ENCODE measurements at places on chromosomes 3 and 15.

DNA sequence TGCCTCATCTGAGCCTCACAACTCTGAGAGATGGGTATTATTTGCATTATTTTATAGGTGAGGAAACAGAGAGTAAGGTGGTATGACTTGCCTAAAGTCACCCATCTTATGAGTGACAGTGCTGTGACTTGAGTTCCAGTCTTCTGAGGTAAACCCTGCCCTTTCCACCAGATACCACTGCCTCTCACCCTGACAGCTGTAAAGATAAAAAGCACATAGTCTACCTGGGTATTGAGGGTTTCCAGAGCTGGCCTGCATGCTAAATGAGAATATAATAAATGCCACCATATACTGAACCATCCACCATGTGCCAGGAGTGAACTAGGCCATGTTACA is 25.6 kb downstream of the RASGRP1 start:
- no peak for DNase-seq

GRCh38 chr3:106333911-106334618 is 465.3 kb upstream of the CBLB start:
- DNase-seq: peak; percentile 48

DNA sequence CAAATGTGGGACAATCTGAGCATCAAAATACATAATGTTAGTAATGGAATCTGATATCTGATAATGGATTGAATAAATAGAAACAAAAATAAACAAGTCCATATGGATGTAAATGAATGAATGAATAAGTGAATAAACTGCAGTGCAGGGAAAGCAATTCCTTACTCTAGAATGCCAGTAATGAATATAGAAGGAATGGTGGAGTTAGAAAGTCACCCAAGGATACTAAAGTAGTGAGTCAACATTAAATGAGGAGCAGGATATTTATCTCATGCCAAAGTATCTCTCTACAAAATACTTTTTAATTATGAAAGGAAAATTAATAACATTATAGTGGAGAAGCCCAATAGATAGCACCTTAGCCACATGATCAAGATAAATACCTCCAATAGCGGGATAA is 300.3 kb downstream of the FEZF2 start:
- DNase-seq: no peak

- DNase-seq: no peak
These were observed 374.7 kb downstream of the VPS13C start for GRCh38 chr15:61685534-61685933.

DNA sequence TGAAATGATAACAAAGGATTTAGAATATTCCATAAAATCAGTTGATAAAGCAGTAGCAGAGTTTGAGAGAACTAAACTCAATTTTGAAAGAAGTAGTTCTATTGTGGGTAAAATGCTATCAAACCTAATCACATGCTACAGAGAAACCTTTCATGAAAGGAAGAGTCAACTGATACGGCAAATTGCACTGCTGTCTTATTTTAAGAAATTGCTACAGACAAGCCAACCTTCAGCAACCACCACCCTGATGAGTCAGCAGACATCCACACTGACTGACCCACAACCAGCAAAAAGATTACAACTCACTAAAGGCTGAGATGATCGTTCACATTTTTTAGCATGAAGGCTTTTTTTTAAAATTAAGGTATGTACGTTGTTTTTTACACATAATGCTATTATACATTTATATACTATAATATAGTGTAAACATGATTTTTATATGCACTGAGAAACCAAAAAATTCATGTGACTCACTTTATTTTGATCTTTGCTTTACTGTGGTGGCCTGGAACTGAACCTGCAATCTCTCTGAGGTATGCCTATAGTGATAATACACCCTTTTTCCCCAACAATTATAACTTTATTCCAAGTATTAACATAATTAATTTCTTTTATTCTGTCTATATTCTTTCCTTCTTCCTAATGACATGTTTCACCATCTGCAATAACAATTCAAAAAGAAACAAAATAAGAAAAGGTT is 109.9 kb downstream of the TBC1D5 start:
- no peak for DNase-seq

DNA sequence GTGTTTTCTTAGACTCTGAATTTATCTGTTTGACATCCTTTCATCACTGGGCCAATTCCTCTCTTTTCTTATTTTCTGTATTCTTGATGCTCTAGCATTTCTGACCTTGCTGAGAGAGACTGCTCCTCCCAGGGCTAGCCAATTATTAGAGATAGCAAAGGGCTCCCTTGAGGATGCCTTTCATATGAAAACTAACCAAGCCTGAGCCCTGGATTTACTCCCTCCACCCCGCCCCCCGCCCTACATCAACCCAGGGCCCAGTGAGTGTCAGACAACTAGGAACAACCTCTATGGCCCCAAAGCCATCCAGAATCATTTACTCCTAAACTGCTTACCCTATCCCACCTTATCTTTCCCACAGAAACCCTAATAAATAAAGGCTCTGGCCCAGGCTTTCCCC is 69.7 kb upstream of the LARS2 start:
- DNase-seq: no peak

- DNase-seq: no peak
These were observed 3.0 kb downstream of the PLSCR4 start for GRCh38 chr3:146247911-146248310.

DNA sequence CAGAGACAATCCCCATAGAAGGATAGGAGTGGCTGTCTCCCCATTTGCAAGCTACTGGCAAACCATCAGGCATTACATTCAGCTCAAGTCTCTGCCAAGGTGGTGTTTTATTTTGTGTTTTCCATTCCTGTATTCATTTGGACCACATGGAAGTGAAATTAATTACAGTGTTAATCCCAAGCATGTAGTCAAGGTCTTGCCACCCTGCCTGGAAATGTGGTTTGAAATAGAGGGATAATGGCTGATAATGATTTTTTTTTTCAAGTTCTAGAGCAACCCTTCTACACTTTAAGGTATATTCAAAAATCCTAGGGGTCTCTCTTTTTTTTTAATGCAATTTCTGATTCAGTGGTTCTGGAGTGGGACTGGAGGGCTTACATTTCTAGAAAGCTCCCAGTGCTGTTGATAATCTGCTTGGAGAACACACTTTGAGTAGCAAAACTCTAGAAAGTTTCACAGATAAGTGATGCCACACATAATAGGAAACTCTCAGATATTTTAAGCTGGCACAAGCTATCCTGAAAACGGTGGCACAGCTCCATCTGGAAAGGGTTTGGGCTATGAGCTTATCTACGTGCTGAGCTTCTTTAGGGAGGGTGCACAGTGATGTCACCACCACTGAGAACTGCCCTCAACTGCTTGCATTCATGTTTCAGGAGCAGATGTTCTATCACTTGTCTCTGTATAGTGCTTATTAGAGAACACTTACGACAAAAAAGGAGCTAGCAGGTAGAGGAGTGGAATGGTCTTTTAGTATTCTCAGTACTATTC is 140.1 kb upstream of the IL12A start:
- no peak for DNase-seq

GRCh38 chr15:88636050-88636449 is 2.8 kb upstream of the ISG20 start:
- peak; percentile 54 for DNase-seq

GRCh38 chr3:46325645-46326300 is 28.1 kb upstream of the CCR2 start:
- no peak for DNase-seq
